ENCODE measurements at places on chromosomes 1 and 21.

DNA sequence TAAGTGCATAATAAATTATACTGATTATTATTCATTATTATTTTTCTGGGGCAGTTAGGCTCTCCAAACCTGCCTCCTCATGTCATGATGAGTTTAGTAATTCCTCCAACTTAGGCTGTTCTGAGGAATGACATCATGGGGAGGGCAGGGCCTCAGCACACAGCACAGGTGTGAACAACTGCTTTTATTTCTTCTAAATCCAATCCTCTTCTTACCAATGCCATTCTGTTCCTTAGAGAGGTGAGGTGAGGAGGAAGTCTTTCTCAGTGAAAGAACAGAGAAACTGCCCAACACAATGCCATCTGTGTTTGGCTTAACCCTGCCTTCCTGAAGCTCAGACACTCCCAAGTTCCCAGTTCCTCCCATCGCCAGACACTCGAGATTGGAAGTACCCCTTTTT lies 45.4 kb upstream of the WASF2 start:
- no peak for DNase-seq

- DNase-seq = no peak
These were observed 30.3 kb upstream of the KCNQ4 start for GRCh38 chr1:40753142-40753882.

GRCh38 chr1:109610609-109611307 lies 8.7 kb downstream of the GNAT2 start:
- DNase-seq = no peak

GRCh38 chr1:20051218-20051829 lies 18.7 kb upstream of the PLA2G5 start:
- DNase-seq = no peak

DNA sequence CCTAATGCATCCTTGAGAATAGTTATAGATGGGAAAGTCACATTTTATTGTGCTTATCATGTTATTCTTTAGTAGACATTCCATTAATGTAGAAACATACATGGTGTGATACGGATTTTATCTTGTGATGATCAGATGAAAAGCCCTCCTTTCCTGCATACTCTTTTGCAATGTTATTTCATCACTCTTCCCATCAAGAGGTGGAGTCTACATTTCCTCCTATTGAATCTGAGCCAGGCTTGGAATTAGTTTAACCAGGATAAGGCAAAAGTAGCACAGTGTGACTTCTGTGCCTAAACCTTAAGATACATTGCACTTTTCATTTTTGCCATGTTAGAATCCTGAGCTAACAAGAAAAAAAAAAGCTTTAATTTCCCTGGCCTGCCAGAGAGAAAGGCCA lies 393.7 kb upstream of the ST6GALNAC5 start:
- DNase-seq = no peak

DNA sequence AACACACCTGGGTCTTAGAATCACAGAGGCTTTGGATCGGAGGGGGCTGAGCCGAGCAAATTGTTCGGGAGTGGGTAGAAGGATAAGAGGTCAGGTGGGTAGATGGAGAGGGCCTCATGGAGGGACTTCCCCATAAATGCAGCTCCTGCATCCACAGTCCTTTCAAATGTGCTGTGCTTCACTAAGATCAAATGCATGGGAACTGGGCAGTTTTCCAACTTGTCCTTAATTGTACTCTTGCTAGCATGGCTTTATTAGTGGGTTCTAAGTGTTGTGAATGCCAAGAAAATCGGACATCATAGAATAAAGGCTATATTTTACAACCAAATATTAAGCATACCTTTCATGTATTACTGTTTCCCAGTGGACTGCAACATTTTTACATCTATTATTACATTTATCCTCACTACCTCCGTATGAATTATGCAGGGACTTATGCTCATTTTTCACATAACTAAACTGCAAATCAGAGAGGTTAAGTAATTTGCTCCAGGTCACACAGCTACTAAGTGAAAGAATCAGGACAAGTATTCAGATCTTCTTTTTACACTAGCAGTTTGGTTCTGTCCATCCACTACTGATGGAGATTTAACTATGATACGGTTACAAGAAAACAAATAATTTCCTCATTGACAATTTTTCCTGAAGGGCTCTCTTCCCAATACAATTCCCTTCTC lies 174.5 kb upstream of the RUNX1 start:
- no peak for DNase-seq

GRCh38 chr1:91814448-91814847 lies 71.5 kb downstream of the TGFBR3 start:
- DNase-seq = no peak

DNA sequence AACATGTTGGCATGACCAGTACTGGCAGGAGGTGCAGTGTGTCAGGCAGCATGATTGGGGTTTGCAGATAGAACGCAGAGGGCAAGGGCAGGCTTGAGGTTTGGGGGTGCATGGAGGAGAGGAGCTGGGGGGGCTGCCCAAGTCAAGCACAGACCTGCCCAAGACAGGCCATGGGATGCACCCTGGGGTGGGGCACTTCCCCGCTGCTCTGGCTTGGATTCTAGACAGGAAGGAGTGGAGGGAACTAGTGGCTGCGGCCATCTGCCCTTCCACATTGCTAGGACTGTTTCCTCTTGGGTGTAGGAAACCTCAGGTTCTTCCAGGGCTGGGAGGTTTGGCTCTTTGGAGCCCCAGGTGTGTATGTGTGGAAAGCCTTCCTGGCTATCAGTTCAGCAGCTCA lies 3.0 kb downstream of the PDXK start:
- no peak for DNase-seq

DNA sequence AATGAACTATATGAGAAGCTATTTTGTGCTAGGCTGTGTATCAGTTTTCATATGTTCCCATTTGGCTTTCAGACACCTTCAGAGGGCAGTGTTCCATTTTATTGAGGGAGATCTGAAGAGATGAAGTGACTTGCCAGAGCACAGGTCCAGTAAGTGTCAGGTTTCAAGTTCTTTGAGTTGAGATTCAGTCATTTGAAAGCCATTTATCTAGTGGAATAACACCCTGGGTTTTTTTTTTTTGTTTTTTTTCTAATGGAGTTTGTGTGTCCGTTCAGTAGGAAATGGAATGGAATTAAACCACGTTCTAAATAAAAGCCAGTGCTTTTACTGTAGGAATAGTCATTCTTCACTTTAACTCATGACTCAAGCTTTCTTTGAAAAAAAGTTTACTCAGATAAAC lies 652.9 kb upstream of the USP24 start:
- no peak for DNase-seq

DNA sequence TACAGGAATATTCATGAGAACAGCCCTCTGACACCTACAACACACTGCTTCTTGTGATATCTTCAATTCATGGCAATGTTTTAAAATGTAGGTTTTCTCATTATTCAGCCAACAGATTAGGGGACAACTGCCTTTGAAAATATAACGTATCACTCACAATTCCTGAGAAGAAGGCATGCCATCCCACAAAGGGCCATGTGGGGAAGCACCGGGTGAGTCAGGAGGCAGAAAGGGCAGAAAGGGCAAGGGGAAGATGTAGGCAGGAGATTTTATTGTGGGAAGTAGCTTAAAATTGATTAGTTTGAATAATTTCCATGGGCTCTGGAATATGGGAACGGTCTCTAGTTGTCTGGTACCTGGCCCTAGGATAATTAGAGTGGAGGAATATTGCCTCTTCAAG lies 165.7 kb downstream of the HHIPL2 start:
- no peak for DNase-seq

DNA sequence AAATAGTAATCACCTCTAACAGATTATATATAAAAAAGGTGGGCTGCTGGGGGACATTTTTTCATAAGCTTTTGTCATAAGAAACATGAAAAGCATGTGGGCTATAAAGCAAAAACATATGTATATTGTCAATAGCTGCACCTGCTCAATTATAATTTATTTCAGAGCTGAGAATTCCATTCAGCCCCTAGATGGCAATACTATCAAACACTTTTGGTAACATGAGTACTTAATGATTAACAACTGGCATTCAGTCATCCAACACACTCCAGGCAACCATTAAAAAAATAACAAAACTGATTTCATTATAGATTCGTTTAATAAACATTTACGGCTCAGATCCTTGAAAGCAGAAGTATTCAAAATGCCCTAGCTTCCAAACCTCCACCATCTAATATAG lies 115.1 kb downstream of the KCTD3 start:
- no peak for DNase-seq

- no peak for DNase-seq
These were observed 110.4 kb downstream of the KCND3 start for GRCh38 chr1:111879081-111879480.

DNA sequence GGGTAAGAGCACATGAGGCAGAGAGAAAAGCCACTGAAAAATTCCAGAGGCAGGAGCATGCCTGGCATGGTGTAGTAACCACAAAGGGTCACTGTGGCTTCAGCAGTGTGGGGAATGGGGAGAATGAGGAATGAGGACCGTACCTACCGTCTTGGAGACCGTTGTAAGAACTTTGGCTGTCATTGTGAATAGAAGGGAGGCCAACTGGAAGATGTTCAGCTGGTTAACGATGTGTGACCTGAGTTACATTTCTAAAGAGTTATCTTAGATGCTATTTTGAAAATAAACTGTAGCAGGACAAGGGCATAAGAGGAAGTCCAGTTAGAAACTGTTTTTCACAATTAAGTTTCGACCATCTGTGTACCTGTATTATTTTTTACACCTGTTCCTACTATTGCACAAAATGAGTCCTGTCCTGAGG lies 365.5 kb upstream of the SGIP1 start:
- no peak for DNase-seq

DNA sequence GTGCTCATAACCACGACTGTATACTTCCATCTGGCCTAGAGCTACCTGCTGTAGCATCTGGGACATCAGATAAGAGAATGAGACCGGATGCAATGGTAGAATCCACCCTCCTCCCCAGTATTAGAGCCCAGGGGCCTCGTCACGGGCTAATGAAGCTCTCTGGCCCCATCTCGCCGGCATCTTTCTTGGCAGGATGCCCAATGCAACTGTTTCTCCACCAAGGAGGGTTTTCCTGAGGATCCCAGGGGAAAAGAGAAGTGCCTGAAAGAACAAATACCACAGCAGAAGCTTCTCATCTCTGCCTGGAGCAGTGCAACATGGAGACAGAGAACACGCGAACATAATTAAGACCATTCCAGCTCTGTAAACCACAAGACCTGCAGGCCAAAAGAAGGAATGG lies 80.0 kb downstream of the VWA5B1 start:
- no peak for DNase-seq

GRCh38 chr1:29412591-29412990 lies 176.3 kb downstream of the PTPRU start:
- DNase-seq = no peak

GRCh38 chr1:78950826-78951225 lies 55.7 kb downstream of the ADGRL4 start:
- no peak for DNase-seq

DNA sequence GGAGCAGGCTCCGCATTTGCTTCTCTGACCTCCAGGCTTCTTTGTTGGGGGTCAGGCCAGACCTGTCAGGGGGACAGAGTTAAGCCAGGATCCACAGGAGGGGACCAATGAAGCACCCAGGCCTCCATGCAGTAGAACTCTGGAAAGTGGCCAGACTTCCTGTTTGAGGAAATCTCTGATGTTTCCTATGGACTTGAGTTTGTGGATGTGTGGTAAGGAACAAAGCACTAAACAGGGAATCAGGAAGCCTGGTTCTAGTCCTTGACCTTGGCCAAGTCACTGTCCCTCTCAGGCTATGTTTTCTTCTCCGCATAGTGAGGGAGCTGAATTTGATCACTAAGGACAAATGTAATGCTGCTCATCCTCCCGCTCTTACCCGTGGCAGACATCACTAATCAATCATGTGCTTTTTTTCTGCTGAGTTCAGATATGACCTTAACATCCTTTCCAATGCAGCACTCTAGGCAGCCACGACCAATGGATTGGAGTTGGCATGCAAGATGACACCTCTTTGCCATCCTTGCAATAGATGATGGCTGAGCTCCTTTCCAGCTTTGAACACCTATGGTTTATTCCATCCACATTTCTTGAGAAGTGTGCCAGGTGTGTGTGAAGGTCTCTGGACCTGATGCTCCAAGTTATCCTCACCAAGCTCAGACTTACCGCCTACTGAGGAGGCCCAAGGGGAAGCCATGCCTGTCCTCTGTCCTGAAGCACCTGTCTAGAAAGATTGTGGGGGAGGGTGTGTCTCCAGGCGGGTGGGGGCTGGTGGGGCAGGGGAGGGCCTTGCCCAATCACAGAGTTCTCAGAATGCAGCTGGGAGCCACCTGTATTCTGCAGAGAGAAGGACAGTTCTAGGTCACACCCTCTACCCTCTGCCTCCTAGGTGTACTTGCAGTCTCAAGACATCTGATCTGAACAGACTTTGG lies 9.9 kb downstream of the SH2D2A start:
- no peak for DNase-seq

DNA sequence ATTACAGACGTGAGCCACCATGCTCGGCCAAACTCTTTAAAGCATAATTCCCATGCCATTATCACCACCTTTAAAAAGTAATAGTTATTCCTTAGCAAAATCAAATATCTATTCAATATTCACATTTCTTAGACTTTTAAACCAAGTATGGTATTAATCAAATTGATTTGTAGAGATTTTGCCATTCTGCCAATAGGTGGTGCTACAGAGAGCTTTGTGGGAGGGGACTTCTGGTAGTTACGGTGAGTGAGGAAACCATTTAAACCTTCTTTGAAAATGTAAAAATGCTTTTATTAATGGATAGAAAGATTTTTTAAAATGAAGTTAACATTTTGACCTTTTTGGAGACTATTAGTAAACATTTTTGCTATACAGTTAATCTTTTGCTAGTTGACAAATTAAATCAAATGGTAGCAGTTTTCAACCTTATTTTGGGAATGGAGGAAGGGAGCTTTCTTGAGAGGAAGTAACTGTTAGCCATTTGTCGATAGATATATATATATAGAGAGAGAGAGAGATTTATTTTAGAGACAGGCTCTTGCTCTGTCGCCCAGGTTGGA lies 19.3 kb downstream of the IARS2 start:
- DNase-seq = no peak

GRCh38 chr1:111280267-111280666 lies 10.4 kb upstream of the CHIA start:
- DNase-seq = no peak

DNA sequence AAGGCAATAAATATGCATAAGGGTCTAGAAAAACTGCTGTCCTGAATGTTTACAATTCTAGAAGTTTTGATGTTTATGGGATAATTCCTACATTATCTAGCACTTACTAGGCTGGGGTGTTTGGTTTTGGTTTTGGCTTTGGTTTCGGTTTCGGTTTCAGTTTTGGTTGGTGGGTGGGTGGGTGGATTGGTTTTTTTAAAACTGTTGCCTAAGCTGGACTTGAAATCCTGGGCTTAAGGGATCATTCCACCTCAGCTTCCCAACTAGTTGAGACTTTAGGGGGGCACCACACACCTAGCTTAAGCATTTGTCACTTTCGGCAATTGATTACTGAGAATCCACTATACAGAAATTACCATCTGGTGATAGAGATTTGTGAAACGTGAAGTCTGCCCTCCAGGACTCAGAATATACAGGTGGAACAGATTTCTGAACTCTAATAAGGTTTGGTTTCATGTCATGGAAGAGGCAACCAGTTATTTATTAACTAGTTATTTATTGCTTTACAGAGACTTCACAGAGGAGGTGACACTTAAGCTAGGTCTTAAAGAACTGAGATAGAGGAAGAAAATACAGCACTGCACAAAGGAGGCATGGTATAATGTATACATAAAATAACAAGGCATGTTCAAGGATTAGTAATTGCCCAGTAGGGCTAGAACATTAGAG lies 69.6 kb downstream of the PIK3R3 start:
- DNase-seq = no peak

- no peak for DNase-seq
These were observed 6.1 kb downstream of the POMGNT1 start for GRCh38 chr1:46192171-46192570.
